ENCODE measurements at places on chromosomes 7 and 10.

DNA sequence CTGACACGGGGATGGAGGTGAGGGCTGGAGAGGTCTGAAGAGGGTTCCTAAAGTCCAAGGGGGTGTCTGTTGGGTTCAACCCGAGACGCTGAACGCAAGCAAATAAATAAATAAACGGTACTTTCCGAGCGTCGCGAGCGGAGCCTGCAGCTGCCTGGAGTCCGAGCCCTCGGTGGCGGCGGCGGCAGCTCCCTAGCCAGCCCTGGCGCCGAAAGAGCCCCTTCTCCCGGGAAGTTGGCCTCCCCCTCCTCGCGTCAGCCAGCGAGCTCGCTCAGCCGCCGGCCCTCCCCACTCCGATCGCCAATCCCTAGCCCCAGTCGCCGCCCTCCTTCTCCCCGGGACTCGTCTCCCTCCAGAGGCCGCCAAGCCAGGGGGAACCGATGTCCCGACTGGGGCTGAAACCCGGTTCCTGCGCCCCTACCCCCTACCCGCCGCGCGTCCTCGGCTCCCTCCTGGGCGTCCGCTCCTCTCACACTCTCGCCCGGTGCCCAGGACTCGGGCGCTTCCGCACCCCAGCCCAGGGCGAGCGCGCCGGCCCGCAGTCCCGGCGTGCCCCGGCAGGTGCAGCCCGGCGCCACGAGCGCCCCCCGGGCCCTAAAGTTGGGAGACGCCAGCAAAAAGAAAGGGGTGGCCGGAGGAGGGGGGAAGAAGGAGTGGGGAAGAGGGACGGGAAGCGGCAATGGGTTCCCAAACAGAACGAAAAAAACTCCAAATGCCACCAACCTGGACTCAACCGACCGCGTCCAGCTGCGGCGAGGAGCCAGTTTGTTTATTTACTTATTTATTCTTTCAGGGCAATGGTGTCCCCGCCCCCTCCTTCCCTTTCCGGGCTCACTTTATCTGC, at the start of gene GFRA1:
Gene GFRA1, minus strand, starts transcription at position 767 of the 844 bp plus-strand sequence. CDS start 1,177 bp downstream, outside the sequence.
- DNase-seq, result no peak

GRCh38 chr10:70576803-70577517, 25.6 kb downstream of the PRF1 start:
- no peak for DNase-seq

DNA sequence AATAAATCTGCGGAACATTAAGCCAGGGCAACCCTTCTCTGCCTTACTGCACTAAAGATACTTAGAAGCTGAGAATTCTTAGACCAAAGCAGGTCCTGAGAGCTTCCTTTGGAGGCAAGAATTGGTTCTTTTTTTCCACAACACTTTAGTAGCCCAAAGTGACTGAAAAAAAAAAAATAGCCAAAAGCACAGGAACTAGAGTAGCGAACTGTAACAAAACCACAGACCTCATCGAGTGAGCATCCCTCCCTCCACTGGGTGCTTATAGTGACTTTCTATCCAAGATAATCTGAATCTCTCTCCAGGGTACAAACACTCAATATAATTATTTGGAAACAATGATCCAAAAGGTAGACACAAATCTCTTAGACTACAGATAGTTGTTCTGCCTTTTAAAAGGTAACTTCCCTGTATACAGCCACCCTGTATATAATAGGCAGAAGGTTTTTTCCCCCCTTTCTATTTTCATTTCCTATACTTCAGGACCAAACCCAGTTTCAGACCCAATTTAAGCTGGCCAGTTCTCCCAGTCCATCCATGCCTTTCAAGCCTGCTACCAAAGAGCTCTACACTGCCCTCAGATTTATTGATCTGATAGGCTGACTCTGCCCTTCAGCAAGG, 31.6 kb upstream of the KCNIP2 start:
- DNase-seq, result no peak

DNA sequence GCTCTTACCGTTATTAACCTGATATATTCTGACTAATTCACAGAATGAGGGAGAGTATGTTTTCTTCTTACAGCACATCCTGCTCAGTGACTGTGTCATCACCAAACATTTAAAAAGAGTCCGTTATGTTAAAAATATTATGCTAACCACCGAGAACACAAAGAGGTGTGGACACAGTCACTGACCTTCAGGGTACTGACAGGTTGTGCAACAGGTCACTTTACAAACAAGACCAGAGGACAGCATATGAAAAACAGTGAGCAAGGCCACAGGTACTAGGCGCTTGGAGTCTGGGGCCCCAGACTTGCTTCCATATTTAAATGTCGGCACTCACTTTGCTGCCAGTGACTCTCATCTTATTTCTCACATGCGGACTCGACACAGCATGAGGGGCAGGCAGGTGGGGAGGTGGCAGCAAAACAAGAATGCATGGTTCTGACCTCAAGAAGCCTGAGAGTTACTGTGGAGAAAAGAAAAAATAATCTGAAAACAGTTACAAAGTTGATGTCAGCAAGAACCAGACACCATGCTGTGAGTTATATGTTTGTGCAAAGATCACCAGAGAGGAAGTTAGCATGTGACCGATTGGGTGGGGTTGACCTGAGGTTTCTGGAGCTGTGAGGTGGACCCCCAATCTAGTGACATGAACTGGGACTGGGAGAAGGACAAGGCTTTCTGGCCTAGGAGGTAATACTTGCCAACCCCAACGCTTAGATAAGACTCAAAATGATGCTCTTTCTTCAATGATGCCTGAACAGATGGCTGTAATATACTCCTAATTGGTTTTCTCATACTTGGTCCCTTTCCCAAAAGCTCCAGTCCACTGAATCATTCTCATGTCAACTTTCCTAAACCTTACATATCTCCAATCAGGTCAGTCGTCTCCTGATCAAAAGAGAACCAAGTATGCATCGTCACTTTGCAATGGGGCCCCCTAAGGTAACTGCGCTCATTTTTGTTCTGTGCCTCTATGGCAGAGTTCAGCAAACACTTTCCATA, 102.4 kb downstream of the HIPK2 start:
- DNase-seq, result no peak

DNA sequence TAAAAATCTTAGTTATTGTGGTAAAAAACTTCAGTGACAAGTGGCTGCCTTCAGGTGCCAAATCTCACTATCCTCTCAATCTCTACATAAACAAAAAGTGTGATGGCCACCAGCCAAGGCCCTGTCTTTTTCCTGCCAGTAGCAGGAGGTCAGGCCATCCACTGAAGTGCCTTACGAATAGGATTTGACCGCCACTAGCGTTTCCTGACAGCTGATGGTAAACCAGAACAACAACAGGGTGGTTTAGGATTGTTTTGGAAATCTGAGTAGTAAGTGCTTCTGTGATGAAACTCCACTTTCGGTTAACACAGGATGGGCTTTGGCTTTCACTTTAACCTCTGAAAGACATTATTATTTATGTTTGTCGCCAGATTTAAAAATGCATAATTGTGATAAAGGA, 55.7 kb upstream of the OGDHL start:
- DNase-seq, result no peak

DNA sequence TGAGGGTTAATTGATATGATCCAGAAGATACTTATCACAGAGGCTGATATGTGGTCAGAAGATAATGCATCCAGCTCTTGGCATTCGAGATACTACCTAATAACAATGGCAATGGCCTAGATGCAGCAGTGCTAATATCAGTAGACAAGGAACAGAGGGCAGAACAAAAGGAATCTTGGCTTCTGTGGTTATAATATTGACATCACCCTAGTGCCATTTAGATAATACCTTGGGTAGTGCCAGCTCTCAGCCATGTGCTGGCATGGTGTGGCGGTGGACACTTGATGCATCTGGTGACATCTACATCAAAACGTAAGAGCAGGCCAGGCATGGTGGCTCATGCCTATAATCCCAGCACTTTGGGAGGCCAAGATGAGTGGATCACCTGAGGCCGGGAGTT, 101.8 kb downstream of the CALN1 start:
- DNase-seq, result peak; percentile 35

DNA sequence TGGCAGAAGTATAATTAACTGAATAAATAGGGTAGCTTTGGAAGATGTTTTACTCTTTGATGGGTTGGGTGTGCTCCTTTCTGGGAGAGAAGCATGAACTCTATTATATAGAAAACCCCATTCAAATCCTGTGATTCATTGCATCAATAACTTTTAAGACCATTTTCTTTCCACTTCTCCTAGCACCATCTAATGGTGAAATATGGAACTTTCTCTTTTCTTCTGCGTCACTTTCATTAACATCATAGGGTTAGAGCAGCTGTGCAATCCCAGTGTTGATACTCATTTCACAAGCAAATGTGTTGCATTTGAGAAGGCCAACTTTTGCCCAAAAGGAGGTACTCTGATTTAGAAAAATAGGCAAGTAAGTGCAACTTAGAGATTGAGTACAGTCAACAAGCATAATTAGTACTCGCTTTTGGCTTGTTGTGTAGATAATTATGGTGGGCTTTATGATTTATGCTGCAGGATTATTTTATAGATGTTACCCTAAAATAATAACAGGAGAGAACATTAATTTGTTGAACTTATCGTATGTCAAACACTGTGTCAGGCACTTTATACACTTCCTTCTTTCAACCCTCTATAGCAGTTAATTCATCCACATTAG, 92.9 kb downstream of the CPED1 start:
- DNase-seq, result no peak

GRCh38 chr7:129828989-129829736, 123.6 kb downstream of the UBE2H start:
- DNase-seq, result no peak

DNA sequence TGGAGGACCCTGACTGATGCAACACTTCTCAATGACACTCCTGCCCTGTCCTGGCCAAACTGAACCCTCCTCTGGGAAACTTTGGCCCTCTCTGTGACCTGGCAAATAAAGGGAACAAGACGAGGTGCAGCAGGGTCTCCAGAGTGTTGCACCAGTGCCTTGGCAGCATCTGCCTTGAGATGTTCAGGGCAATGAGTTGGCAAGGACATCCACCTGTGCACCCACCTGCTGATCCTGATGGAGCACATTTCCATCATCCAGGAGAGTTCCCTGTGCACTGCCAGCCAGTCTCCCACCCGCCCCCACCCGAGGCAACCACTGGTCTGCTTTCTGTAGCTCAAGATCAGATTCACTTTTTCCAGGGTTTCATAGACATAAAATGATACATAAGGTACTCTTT, 407.4 kb downstream of the GRID1 start:
- no peak for DNase-seq

GRCh38 chr10:128573281-128573845, 447.1 kb upstream of the MKI67 start:
- no peak for DNase-seq

DNA sequence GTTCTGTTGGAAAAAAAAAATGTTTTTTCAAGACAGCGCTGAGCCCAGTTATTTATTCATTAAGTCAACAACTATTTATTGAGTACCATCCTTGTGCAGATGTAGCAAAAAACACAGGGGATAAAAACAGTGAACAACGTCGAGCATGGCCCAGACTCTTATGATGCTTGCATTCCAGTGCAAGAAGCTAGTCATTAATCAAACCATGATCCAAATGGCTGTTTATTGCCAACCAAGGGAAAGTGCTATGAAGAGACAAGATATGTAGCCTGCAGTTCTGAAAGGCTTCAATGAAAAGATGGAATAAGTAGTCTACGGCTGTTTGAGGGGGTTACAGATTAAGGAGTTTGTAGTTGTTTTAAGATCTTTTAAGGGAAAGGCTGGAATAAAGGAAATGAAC, 262.3 kb downstream of the NEBL start:
- DNase-seq, result no peak

GRCh38 chr7:99420213-99420612, 11.4 kb downstream of the BUD31 start:
- DNase-seq, result no peak

- peak; percentile 70 for DNase-seq
Measured at GRCh38 chr7:8260871-8261694, 884 bp downstream of the ICA1 start.

GRCh38 chr10:129388435-129388834, 78.6 kb upstream of the MGMT start:
- no peak for DNase-seq

- no peak for DNase-seq
Measured at GRCh38 chr7:100674411-100675104, 1.0 kb downstream of the GNB2 start.

Data from coronary artery (tissue), 2 donors.